ENCODE measurements at places on chromosomes 3 and 15. TPM values are rescaled to one million over a fixed set of nuclear protein-coding genes. Genes with fewer than 3 reads are reported as not detected.

Gene DUT
- polyA plus RNA-seq: 59.5 TPM

DNA sequence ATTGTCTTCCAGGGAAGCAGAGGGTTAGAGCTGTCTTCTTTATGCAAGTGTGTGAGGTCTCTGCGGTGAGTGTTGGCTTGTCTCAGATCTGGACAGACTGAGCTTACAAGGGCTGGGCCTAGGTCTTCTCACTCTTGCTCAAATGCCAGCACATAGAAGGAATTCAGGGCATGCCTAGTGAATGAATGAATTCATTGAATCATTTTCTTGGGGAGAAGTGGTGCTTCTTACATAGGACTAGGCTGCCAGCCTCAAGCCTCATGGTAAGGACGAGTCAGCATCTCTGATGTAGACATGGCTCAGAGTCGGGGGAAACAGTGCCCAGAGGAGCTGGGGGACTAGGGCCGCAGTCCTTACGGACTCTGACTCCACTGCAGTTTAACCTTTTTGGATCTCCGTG, 17.2 kb downstream of the MKRN2 start:
- no peak for DNase-seq
- H3K4me1 ChIP-seq: no peaks in the 10 kb centered on the region
- no peak overlapping the region for H3K4me3 ChIP-seq
- no peaks in the 10 kb centered on the region for H3K27me3 ChIP-seq
- no peak overlapping the region for H3K27ac ChIP-seq

DNA sequence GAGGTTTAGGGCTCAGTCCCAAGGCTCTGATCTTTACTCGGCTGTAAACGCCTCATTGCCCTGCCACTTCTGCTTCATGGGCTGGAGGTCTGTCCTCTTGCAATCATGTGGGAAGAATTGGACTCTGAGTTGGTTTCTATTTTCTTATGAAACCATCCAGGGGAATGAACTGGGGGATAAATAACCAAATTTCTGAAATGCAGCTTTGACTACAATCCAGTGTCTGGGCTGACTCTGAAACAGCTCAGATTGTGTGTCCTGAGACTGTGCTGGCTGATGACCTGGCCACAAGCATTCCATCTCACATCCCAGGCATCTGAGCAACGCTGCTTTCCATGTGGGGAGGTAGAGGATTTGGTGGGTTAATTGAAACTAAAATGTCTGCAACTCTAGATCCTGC, 71.0 kb upstream of the GALNT15 start:
- no peak overlapping the region for H3K4me3 ChIP-seq
- H3K36me3 ChIP-seq: no peaks in the 10 kb centered on the region
- no peak for DNase-seq
- no peak overlapping the region for H3K27ac ChIP-seq

Gene SV2B
- polyA plus RNA-seq: 0.03 TPM

Gene RTP1
- not detected for polyA plus RNA-seq

GRCh38 chr3:12438318-12438717, 46.0 kb upstream of the TSEN2 start:
- H3K27me3 ChIP-seq: no peaks in the 10 kb centered on the region
- no peak for DNase-seq
- H3K27ac ChIP-seq: no peak overlapping the region
- H3K4me1 ChIP-seq: no peaks in the 10 kb centered on the region

Gene MORC1
- not detected for polyA plus RNA-seq

Gene VIPR1
- polyA plus RNA-seq: 0.79 TPM

Gene C15orf39
- polyA plus RNA-seq: 15.1 TPM

DNA sequence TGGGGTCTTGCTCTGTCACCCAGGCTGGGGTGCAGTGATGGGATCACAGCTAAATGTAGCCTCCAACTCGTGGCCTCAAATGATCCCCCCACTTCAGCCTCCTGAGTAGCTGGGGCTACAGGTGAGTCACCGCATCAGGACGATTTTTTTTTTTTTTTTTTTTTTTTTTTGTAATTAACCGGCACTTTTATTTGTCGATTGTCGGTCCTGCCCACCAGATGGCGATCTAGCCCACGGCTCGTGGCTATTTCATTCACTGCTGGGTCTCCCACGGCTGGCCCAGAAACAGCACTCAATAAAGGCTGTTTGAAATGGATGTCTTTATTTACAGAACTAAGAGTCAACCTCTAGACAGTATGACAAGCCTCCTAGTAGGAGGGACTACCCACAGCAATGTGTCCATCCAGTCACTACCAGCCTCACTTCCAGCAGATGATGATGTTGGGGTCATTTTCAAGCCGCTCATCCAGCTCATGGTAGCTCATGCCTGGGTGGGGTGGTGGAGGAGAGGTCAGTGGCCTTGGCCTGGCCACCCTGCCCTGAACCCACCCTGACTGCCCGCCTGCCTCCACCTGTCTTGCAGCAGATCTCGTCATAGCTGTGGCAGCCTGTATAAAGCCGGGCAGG, 1.8 kb upstream of the ZMYND10 start:
- DNase-seq: peak; percentile 87
- H3K27ac ChIP-seq: no peak overlapping the region
- H3K4me1 ChIP-seq: peaks cover 50% of the 10 kb centered on the region
- no peaks in the 10 kb centered on the region for H3K36me3 ChIP-seq
- H3K27me3 ChIP-seq: no peaks in the 10 kb centered on the region

- H3K27ac ChIP-seq: peak overlapping the region; percentile 71
- no peaks in the 10 kb centered on the region for H3K27me3 ChIP-seq
Observed at GRCh38 chr15:40847223-40847961, 3.5 kb downstream of the SPINT1 start.

Gene FAM174B
- polyA plus RNA-seq: 0.79 TPM

DNA sequence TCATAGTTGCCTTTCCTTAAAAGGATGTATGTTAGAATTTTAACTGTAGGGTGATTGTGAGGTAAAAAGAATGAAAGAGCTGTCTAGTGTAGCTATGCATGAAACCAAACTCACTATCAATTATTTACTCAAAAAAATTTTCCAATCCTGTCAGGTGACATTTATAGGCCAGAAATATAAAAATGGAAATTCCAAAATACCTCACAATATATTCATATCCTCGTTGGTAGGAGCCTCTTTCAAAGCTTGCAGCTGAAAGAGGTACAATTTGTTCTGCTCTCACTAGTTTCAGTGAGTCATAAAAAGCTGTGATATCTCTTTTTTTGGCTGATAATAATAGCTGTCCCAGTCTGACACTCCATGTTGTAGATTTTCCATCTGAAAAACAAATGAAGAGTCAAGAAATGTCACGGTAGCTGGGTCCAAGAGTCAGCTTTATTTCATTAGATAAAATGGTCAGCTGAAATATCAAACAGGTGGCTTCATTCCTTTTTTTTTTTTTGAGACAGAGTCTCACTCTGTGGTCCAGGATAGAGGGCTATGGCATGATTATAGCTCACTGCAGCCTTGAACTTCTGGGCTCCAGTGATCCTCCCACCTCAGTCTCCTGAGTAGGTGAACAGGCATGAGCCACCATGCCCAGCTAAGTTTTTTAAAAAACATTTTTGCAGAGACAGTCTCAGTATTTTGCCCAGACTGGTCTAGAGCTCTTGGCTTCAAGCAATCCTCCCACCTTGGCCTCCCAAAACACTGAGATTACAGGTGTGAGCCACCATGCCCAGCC, 50.8 kb upstream of the XRN1 start:
- H3K4me3 ChIP-seq: no peak overlapping the region
- no peaks in the 10 kb centered on the region for H3K27me3 ChIP-seq
- no peaks in the 10 kb centered on the region for H3K4me1 ChIP-seq
- no peak for DNase-seq

DNA sequence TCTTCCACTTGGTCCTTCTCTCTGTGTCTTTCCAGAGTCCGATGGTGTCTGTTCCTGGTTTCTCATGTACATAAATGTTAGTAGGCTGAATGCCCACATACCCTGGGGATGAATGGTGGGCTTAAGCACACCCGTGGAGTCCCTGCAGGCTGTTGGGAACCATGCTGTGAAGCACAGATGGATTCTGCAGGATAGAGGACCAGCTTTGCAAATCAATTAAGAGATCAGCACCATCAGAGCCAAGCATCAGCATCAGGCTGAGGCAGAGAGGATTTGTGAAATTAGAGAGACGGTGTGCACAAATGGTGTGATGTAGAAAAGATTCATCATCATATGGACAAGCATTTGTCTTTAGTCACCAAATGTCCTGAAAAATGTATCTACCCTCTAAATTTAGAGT, 127.1 kb downstream of the SV2B start:
- H3K27me3 ChIP-seq: no peaks in the 10 kb centered on the region
- no peaks in the 10 kb centered on the region for H3K36me3 ChIP-seq
- no peak overlapping the region for H3K27ac ChIP-seq

DNA sequence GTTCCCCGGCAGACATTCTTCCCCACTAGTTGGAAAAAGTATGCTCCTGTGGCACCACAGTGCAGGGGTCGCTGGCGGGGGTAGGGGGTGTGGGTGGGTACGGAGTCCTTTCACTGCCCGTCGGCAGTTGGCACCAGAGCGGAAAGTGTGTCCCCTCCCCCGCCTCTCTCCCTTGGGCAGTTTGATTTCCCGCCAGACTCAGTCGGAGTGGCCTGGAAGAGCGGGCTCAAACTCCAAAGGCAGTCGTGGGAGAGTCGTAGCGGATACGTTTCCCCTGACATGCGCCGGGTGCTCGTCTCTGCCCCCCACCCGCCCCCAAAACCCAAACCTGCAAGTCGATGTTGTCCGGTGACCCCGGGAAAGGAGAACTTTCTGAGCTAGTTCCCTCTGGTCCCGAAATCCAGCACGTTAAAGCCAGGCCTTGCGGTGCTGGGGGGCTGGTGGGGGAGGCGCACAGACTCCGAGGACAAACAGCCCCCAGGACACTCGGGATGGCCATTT, 4.4 kb upstream of the FOXB1 start:
- peaks cover 72% of the 10 kb centered on the region for H3K27me3 ChIP-seq
- DNase-seq: peak; percentile 20
- H3K4me3 ChIP-seq: no peak overlapping the region
- H3K27ac ChIP-seq: no peak overlapping the region
- peaks cover 32% of the 10 kb centered on the region for H3K4me1 ChIP-seq

DNA sequence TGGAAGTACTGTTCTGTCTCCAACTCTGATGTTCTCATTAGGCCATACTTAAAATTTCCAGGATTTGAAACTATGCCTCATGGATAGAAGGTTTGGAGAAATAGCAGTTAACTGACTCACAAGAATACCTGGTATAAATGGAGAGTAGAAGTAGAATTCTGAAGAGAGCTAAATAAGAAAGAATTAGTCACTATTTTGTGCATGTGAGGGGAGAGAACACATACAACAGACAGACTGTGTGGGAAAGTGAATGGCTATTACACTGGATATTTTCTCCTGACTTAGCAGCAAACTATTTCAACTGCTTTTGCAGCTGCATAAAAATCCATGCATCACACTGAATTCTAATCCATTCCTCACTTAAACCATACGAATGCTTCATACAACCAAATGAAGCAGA, 71.3 kb downstream of the C3orf70 start:
- no peak for DNase-seq
- H3K36me3 ChIP-seq: no peaks in the 10 kb centered on the region
- H3K4me3 ChIP-seq: no peak overlapping the region
- no peak overlapping the region for H3K27ac ChIP-seq
- H3K27me3 ChIP-seq: no peaks in the 10 kb centered on the region

Gene CLDN18
- not detected for polyA plus RNA-seq

- H3K36me3 ChIP-seq: no peaks in the 10 kb centered on the region
- no peaks in the 10 kb centered on the region for H3K4me1 ChIP-seq
- H3K27ac ChIP-seq: no peak overlapping the region
- DNase-seq: no peak
- H3K4me3 ChIP-seq: no peak overlapping the region
Observed at GRCh38 chr3:11610044-11610671, 33.6 kb downstream of the VGLL4 start.

GRCh38 chr3:135310317-135310716, 515.3 kb downstream of the EPHB1 start:
- no peaks in the 10 kb centered on the region for H3K36me3 ChIP-seq
- no peak overlapping the region for H3K27ac ChIP-seq
- DNase-seq: no peak
- H3K4me1 ChIP-seq: no peaks in the 10 kb centered on the region

- no peak overlapping the region for H3K27ac ChIP-seq
- no peak overlapping the region for H3K4me3 ChIP-seq
- H3K4me1 ChIP-seq: no peaks in the 10 kb centered on the region
- H3K36me3 ChIP-seq: peaks cover 78% of the 10 kb centered on the region
Observed at GRCh38 chr15:74027688-74028087, 33.2 kb downstream of the PML start.

Gene SLC15A2
- polyA plus RNA-seq: 16.9 TPM

- DNase-seq: peak; percentile 5
- no peaks in the 10 kb centered on the region for H3K27me3 ChIP-seq
- H3K4me3 ChIP-seq: no peak overlapping the region
- H3K27ac ChIP-seq: no peak overlapping the region
Observed at GRCh38 chr3:160885791-160886286, 129.8 kb downstream of the PPM1L start.

Gene CFAP20DC
- 0.48 TPM for polyA plus RNA-seq

Gene MAP3K13
- polyA plus RNA-seq: 7.8 TPM

Gene NR2E3
- polyA plus RNA-seq: not detected

Gene SNX22
- 305 TPM for polyA plus RNA-seq

- no peak for DNase-seq
- no peak overlapping the region for H3K27ac ChIP-seq
- H3K4me3 ChIP-seq: no peak overlapping the region
- no peaks in the 10 kb centered on the region for H3K36me3 ChIP-seq
- H3K4me1 ChIP-seq: no peaks in the 10 kb centered on the region
Observed at GRCh38 chr3:186003610-186004009, 65.8 kb upstream of the TRA2B start.

Gene BCHE
- polyA plus RNA-seq: not detected

- no peaks in the 10 kb centered on the region for H3K4me1 ChIP-seq
- H3K36me3 ChIP-seq: no peaks in the 10 kb centered on the region
- no peaks in the 10 kb centered on the region for H3K27me3 ChIP-seq
Observed at GRCh38 chr3:174132006-174132405, 727.1 kb upstream of the NAALADL2 start.

DNA sequence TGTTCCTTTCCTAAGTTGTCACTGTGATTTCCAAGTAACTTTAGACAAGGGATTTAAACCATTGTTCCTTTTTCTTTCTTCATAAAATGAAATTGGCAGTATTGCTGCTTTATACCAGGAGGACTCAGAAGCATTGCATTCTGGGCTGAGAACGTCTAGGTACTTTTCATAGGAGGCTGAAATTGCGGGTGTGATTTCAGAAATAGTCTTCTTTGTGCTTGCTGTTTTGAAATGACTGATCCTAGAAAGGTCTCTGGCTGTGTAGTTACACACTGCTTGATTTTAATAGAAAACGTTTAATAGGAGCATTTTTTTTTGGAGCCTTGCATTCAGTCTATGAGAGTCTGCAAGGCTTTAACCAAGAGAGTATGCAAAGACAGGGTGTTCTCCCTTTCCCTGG, 56.3 kb downstream of the PPM1L start:
- H3K36me3 ChIP-seq: no peaks in the 10 kb centered on the region
- H3K27ac ChIP-seq: no peak overlapping the region
- H3K4me3 ChIP-seq: no peak overlapping the region
- no peak for DNase-seq
- H3K4me1 ChIP-seq: no peaks in the 10 kb centered on the region
